ENCODE measurements at places on chromosomes 7 and 10.

DNA sequence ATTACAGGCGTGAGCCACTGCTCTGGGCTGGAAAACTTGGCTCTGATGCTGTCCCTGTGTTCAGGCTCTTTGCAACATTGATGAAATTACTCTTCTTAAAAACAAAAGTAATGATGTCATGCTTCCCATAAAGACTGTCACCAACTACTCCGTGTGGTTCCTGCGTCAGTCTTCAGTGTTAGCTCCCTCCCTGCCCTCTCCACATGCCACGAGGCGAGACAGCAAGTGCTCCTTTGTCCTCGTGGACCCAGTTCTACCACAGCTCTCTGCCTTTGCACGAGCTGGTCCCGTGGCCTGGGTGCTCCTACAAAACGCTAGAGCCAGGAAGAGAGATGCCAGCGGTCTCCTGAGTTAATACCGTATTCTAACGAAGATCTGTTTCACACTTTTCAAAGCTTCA lies 194.5 kb downstream of the SDK1 start:
- no peak for DNase-seq

GRCh38 chr10:51910189-51910588 lies 210.8 kb upstream of the CSTF2T start:
- DNase-seq: no peak

GRCh38 chr7:146961617-146962016 lies 845.0 kb downstream of the CNTNAP2 start:
- DNase-seq: no peak

DNA sequence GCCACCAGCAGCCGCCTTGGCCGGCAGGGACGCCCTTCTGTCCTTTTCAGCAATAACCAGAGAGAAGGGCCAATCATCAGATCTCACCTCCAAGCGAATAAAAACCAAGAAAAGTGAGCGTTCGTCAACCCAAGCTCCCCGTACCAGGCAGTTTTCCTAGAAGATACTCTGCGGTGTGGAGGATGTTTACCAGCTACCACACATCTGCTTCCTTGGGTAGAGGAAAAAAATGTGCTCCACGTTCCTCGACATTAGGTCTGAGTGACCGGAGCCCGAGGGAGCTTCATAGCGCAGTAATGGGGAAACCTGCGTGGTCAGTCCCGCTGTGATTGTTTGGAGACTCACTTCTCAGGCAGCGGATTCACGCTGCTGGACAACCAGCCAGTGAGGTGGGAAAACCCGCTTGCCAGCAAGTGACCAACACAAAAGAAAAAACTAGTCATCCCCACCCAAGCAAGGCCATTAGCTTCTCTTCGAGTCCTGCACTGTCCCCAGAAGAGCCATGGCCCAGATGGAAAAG lies 73.0 kb downstream of the ZRANB1 start:
- DNase-seq: no peak

- DNase-seq: no peak
These were observed 21.4 kb downstream of the PRSS2 start for GRCh38 chr7:142792129-142792528.

DNA sequence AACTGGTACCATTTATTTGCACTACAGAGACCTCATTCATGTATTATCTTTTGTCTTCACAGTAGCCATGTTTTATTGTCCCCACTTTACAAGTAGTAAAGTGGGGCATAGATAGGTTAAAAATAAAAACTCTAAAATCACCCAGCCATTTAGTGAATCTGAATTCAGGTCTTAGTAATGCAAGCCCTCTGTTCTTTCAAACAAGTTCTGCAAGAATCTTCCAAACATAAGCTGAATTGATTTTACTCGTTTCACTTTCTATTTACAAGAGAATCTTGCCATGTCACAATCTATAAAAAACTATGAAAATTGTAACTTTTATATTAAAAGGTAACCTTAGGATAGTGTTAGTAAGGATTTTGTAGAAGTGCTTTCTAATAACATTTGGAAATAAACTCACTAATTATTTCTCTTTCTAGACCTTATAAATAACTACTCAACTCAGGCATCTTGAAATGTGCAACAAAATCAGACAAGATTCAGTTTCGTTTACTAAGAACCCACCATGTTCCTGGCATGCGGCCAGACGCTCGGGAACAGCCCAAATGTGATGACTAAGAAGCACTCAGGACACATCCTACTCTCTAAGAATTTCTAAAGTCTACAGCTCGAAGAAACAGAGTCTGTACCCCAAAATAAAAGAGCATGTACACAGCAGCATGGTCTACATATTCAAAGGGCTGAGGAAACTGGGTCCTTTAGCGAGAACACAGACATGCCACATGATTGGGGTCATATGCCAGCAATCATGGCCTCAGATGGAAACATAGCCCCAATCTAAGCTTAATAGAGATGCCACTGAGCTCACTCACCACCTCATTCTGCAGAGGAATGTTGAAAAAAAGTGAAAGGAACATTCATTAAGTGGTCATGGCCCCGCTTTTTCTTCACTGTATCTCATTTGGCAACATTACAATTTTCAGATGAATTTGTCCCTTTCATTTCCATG lies 167.6 kb downstream of the AMPH start:
- peak; percentile 18 for DNase-seq

DNA sequence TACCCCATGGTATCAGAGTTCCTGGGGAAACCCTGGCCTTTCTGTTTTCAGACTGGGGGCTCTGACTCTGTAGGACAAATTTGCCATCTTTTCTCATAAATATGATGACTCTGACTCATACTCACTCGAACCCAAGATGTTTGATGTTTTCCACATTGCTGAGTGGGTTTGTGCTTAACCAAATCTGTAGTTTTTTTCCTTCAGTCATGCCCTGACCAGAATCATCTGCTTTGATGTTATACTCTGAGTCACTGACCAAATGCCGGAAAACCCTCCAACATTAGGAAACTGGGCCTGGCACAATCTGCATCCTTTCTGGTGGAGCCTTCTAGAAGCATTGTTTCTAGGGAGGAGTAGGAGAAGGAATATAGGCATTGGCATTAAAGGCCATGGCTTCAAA lies 118.7 kb downstream of the C10orf105 start:
- DNase-seq: no peak

Data from GM12891 (cell line).